ENCODE measurements at places on chromosomes 13 and 19. TPM values are rescaled to one million over a fixed set of nuclear protein-coding genes. Genes with fewer than 3 reads are reported as not detected.

LGALS4 gene
- 0.81 TPM for total RNA-seq

ZNF726 gene
- total RNA-seq = 0.80 TPM

GRCh38 chr13:20414546-20415305 lies 110.9 kb downstream of the CRYL1 start:
- no peak overlapping the region for H3K27ac ChIP-seq
- H3K36me3 ChIP-seq = no peaks in the 10 kb centered on the region
- no peaks in the 10 kb centered on the region for H3K27me3 ChIP-seq
- no peak overlapping the region for H3K4me3 ChIP-seq
- no peaks in the 10 kb centered on the region for H3K4me1 ChIP-seq

DNA sequence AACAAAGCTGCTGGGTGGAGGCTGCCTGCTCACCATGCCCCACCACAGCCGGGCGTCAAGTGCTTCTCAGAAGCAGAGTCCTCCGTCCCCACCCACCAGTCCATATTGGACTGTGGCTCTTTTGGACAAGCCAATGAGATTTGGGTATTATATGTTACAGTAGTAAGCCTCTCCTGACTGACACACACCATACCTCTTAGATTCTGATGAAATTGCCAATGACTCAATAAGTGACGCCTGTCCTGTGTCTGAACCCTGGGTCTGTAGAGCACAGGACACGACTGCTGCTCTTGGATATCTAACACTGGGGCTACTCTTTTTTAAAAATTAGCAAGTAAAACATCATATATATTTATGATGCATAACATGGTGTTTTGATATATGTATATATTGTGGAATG lies 44.8 kb upstream of the UBAC2 start:
- H3K4me1 ChIP-seq = no peaks in the 10 kb centered on the region
- H3K4me3 ChIP-seq = no peak overlapping the region
- no peaks in the 10 kb centered on the region for H3K27me3 ChIP-seq
- no peak for DNase-seq
- H3K36me3 ChIP-seq = no peaks in the 10 kb centered on the region
- H3K27ac ChIP-seq = no peak overlapping the region

DNA sequence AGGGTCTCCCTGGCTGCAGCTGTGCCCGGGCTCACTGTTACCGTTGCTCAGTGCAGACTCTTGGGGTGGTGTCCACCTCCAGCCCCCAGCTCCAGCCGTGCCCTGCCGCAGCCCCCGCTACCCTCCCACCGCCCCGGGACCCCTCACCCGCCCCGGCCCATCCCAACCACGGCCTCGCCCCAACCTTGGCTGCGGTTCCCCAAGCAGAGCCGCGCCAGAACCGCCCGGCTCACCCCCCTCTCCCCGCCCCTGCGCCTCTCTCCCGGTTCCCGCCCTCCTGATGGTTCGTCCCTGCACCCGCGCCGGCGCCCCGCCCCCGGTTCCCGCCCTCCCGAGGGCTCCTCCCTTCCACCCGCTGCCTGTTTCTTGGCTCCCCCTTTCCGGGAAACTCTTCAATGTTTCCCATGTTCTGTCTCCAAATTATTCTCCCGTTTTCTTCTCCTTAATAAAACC lies 40.3 kb downstream of the ANKRD10 start:
- H3K4me1 ChIP-seq = no peaks in the 10 kb centered on the region
- peak; percentile 86 for DNase-seq
- no peak overlapping the region for H3K27ac ChIP-seq
- peak overlapping the region; percentile 43 for H3K4me3 ChIP-seq
- H3K36me3 ChIP-seq = no peaks in the 10 kb centered on the region

- H3K4me1 ChIP-seq = no peaks in the 10 kb centered on the region
- peak overlapping the region; percentile 80 for H3K4me3 ChIP-seq
- no peaks in the 10 kb centered on the region for H3K36me3 ChIP-seq
- peak overlapping the region; percentile 26 for H3K27ac ChIP-seq
- no peaks in the 10 kb centered on the region for H3K27me3 ChIP-seq
These were observed 870 bp downstream of the ZNF44 start for GRCh38 chr19:12293777-12294248.

DNA sequence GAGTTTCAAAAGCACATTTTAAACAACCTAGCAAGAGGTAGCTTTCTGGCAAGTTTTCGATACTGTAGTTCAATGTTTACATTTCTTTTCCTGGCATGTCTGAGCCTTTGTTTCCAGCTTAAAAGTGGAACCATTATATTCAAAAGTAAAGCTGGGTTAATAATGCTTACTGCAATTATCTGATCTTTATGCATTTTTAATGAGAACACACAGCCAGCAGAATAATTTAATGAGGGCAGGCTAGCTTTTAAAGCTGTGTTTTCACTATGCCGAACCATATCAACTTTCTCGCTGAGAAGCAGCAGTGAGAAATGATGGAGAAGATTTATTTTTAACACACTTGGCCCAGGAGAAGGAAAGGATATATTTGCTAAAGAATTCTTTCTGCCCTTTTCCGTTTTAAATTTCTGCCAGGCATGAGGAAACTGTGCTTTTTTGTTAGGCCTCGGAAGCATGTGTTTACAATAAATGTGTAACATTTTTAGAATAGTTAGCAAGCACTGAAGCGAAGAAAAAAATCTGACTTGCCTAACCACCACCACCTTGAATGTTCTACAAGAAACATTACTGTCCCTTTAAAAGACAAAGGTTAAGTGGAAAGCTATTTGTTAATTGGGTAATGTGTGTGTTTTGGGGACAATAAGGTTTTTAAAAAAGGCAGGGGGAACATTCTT lies 1.0 kb downstream of the MBNL2 start:
- peaks cover 35% of the 10 kb centered on the region for H3K4me1 ChIP-seq
- DNase-seq = peak; percentile 65

DNA sequence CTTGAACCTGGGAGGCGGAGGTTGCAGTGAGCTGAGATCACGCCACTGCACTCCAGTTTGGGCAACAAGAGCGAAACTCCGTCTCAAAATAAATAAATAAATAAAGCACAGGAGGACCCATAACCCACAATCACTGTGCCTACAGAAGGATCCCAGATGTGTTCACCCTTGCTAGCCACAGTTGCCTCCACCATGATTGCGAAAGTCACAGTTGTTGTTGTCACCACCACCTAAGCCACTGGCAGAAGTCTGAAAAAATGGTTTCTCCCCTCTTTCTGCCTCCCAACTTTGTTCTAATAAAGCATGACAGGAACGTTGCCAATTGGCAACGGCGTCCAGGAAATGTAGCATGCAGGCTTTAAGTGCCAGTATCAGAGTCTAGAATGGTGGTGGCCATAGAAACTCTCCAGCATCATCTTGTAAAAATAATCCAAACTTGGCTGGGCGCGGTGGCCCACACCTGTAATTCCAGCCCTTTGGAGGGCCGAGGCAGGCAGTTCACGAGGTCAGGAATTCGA lies 2.2 kb upstream of the EPS15L1 start:
- no peak overlapping the region for H3K27ac ChIP-seq
- no peaks in the 10 kb centered on the region for H3K27me3 ChIP-seq
- peaks cover 12% of the 10 kb centered on the region for H3K4me1 ChIP-seq
- peak; percentile 45 for DNase-seq

DNA sequence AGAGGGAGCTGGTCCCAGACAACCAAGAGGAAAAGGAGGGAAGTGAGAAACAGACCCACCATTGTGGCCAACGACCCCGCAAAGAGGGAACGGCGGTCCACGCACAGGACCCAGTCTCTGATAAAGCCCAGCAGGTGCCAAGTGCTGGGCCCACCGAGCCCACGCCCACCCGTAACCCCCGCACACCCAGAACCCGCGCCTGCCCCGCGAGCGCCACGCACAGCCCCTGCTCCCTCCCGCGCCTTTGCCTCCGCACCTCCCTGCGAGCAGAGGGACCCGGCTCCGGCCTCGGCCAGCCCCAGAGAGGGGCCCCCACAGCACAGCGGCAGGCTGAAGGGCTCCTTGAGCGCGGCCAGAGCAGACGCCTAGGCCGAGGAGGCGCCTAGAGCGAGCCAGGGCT lies 1192.2 kb downstream of the PCDH17 start:
- H3K4me1 ChIP-seq = no peaks in the 10 kb centered on the region
- H3K4me3 ChIP-seq = no peak overlapping the region
- no peak for DNase-seq
- H3K36me3 ChIP-seq = no peaks in the 10 kb centered on the region
- no peaks in the 10 kb centered on the region for H3K27me3 ChIP-seq
